ENCODE measurements at places on chromosomes 6 and 20.

DNA sequence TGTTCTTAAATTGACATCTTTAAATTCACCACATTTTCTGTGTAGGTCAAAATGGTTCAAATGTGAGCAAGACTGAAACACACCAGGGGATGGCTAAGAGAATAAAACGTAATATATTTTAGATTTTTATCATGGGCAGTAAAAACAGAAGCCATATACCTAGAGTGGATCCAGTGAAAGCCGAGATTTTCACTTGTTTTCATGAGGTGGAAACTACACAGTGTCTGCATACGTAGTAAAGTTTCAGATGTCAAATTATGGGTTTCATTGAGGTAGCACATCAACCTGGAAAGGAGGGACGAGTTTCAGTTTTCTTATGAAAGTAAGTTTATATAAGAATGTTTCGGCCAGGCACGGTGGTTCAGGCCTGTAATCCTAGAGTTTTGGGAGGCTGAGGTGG is 25.9 kb downstream of the METTL24 start:
- DNase-seq = no peak

DNA sequence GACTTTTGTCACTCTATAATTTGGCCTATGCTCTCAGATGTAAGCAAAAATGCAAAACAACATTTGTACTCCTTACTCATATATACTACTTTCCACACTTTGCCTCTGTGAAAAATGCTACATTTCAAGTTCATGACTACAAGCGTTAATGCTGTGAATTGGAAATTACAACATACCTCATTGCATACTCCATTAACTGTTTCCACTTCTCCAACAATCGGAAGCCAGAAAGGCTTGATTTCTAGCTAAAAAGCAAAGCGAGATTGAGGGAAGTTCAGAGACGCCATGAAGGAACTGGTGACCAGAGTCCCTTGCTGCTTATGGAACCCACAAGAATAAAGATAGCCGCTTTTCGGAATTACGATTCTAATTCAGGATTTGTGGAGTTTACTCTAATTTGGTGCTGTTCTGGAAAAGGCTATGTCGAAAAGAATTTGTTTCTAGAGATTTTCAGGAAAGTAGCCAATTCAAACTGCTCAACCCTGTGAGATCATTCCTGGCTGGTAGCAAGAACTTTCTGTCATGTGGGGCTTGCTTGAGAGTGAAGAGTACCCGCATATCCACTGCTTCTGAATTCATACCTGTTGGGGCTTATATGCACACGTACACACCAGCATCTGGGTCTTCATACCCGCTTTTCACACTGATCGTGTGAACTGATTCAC is 98.0 kb upstream of the CITED2 start:
- DNase-seq = no peak

- DNase-seq = no peak
These were observed 1.5 kb downstream of the CD2AP start for GRCh38 chr6:47479140-47479508.

- no peak for DNase-seq
These were observed 18.7 kb downstream of the BTN3A1 start for GRCh38 chr6:26420688-26421171.

GRCh38 chr20:17709361-17710293 is 9.9 kb downstream of the BANF2 start:
- DNase-seq = no peak

DNA sequence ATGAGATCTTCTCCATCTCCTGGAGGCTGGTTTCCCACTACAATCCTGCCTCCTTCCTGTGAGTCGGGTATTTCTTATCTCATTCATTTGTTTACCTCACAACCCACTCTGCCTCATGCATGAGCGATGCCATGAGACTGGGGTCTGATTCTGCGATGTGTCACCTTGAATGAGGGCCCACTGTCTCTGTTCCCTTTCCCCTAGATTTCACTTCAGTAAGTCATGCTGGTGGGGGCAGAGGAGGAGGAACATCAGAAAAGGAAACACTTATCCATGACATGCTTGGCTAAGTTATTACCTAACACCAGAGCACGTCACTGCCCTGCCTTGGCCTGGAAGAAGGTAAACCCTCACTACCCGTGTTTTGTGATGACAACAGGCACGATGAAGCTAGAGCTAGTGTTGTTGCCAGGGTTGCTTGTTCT is 337.4 kb upstream of the PRDM1 start:
- no peak for DNase-seq

- no peak for DNase-seq
These were observed 66.5 kb downstream of the ESF1 start for GRCh38 chr20:13718171-13718570.

- DNase-seq = no peak
These were observed 98.2 kb downstream of the PRND start for GRCh38 chr20:4819901-4820300.

DNA sequence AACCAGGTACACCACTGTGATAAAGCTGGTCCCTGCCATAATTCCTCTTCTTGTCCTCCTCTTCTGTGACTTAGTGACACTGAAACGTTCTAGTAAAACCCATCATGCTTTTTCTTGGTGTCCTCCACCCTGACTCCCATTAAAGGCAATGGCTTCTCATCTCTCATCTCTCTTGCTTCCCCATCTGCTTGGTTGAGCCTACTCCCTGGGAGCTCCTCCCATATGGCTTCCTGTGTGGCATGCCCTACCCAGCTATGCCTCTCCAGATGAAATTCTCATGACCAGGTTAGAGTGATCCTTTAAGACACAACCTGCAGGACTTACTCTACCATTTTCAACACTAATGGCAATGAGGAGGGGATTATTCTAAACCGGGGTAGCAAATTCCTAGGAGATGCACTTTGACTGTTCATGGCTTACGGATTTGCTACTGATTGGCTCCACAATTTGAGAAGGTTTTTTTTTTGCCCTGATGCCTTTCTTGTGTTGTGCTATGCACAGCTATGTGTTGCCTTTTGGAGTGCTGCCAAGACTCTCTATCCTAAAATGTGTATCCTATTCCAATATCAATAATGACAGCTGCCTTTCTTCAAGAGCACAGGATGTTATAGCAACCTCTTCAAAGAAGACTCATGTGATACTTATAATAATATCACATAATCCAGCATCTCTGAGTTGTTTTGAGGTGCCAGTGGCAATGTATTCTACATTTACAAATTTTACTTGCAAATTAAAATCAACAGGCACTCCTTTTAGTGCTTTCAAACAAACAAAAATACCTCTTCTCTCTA is 6.1 kb downstream of the SIRPG start:
- no peak for DNase-seq

DNA sequence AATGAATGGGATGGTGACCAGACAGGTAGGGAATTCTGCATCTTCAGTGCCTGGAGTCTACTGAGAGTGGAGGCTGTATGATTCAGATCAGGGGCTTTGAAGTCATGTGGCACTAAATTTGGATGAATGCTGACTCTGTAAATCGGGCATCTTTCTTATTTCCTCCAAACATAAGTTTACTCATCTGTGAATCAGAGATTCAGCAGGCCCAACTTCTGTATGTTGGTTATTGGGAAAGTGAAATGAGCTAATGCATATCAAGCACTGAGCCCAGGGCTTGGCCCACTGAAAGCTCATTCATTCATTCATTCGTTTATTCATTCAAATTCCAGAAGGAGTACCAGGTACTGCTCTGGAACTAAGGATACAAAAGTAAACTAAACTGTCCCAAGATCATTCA is 192.3 kb upstream of the RIN2 start:
- DNase-seq = no peak

GRCh38 chr6:40672087-40672486 is 84.9 kb upstream of the LRFN2 start:
- no peak for DNase-seq

DNA sequence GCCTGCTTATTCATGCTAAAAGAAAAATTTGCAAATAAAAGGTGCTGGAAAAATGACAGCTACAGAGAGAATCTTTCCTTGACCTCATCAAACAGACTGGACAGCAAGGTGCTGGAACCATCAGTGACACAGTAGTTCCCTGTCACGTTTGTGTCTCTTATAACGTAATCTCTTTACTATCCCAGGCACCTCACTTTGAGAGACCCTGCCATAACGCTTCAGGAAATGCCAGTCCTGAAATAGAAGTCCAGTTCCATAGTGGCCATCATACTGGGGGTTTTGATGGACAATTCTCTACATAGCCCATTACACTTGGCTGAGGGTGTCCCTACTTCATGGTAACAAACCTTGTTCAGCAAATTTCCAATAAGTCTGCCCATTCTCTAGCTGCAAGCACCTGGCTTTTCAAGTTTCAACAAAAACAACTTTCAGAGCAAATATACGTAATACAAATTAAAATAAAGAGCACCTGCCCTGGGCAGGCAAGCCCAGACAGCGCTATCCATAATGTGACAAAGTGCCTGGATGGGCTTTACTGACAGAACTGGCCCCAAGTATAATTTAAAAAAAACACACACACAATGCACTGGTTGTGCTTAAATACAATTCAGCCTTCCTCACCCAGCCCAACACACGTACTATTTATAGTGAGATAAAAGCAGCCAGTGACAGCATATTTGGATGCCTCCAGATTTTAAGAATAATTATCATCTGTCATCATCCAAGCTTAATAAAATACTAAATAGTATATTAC is 38.7 kb downstream of the CNKSR3 start:
- DNase-seq = no peak

GRCh38 chr6:151197556-151197955 is 42.2 kb upstream of the AKAP12 start:
- DNase-seq = no peak

GRCh38 chr6:166487148-166487547 is 99.3 kb downstream of the RAMACL start:
- DNase-seq = no peak

- DNase-seq = no peak
These were observed 181.0 kb downstream of the TRIM27 start for GRCh38 chr6:28742668-28743270.

DNA sequence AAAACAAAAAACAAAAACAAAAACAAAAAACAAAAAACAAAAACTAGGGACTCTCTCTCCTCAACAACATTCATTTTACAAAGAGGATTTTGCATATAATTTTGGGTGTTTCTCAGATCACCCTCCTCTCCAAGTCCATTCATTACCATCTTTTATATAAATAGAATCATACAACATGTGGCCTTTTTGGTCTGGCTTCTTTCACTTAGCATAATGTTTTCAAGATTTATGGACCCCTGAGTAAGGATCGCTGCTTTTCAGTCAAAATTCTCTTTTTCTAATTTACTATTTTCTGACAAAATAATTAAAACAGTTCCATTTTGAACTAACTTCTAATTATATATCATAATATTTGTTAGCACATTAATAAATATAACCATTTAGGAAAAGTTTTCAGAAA is 94.8 kb downstream of the UBE3D start:
- no peak for DNase-seq

- no peak for DNase-seq
These were observed 65.1 kb downstream of the ZBTB2 start for GRCh38 chr6:151326116-151326825.

- no peak for DNase-seq
These were observed 184.8 kb upstream of the HDAC2 start for GRCh38 chr6:114155763-114156162.

GRCh38 chr20:58625585-58625984 is 25.5 kb upstream of the STX16 start:
- DNase-seq = no peak

- DNase-seq = no peak
These were observed 66.9 kb upstream of the KCNK16 start for GRCh38 chr6:39389484-39389767.

DNA sequence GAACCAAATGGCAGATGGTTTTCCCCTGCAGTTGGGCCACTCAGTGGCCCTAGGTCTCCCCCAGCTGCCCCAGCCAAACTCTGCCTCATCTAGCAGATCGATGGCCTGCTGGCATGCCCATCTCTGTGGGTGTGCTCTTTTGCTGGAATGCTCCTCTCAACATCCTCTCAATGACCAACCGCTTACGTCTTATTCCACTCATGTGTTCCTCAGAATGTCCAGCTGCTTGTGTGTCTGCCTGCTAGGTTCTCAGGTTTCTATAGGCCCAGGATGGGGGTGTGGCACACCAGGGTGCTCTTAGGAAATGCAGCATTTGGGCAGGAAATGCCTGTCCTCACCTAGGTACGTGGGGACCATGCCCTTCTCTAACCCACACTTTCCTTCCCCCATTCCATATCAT is 509.9 kb upstream of the SYNCRIP start:
- DNase-seq = no peak

DNA sequence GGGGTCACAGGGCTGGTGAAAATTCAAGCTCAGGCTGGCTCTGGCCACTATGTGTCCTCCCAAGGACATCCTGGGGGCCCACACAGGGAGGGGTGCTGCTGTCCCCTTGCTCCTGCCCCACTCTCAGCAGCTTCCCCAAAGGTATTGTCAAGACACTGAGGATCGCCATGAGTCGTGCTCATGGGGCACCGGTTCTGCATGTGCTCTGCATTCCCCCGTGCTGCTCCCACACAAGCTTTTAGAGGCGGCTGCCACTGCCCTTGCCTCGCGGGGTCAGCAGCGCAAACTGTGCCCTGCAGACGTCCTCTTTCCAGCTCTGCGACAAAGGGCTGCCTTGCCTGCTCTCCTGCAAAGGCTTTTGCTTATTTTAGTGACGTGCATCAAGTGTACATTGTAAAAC is 179.8 kb downstream of the ERMARD start:
- DNase-seq = no peak

GRCh38 chr20:47252879-47253307 is 103.6 kb downstream of the ZMYND8 start:
- no peak for DNase-seq

- DNase-seq = no peak
These were observed 103.5 kb upstream of the SIRPG start for GRCh38 chr20:1761116-1761515.

DNA sequence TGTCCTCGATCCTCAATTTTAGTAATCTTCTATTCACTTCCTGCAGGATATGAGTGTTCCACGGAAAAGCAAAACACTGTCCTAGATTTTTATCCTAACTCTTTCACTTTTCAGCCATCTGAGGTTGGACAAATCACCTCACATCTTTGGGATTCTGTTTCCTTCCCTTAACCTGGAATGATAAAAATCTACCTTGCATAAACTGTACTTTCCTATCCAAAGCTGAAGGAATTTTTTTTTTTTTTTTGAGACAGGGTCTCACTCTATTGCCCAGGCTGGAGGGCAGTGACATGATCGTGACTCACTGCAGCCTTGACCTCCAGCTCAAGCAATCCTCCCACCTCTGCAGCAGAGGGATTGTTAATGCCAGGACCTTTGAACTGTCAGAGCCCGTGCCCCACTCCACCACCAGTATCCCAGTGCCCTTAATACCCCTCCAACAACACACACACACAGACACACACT is 20.5 kb downstream of the CAPN11 start:
- no peak for DNase-seq

DNA sequence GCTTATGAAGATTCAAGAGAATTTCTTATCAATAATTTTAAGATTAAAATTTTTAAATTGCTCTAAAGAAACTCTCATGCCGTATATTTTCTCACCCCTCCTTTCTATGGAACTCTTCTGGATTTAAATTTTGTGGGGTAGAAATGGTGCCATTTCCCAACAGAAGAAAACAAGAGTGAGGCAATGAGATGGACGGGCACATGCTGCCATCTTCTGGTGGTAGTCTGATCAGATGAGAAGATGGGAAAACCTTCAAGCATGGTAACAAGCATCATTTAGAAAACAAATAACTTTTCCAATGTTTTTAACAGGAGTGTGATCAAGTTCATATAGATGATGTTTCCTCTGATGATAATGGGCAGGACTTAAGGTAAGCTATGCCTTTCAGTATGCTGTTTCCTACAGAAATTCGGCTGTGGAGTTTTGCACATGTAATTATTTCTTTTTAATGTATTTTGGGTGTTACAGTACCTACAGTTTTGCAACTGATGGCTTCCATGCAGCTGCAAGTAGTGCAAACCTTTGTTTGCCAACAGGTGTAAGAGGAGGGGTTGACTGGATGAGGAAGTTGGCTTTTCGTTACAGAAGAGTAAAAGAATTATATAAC is 271.4 kb downstream of the EYA4 start:
- DNase-seq = no peak

GRCh38 chr6:168030908-168031307 is 33.4 kb downstream of the KIF25 start:
- DNase-seq = no peak
